Large intestine (tissue), 12 donors: ENCODE measurements at places on chromosomes 16 and 17. TPM values are rescaled to one million over a fixed set of nuclear protein-coding genes. Genes with fewer than 3 reads are reported as not detected.
A peak's percentile ranks its signal among the peaks of the same experiment; 100 is the strongest.

DNA sequence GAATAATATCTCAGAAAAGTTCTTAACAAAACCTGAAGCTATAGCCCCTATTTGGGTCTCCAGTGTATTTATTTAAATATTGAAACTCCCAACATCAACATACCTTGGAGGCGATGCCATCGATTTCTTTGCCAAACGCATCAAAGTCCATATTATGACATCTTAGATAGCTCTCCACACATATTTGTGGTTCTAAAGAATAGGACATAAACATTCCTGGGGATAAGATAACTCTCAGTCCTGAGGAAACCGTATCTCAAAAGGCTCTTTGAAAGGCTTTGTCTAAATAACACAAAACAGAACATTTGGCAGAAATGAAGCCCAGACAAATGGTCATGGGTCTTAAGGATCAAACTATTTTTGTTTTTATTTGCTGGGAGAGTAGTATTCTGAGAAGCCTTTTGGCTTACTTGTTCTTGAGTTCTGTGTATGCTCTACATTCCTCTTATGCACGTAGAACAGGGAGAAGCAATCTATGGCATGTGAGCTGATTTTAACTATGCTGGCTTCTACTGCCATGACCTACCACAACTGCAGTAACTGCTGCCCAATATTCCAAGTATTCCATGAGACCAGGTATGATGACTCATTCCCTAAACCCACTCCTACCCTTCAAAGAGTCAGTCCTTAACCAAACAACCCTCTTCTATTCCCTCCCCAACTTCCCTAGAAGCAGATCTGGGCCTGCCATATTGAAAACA, 279.0 kb upstream of the ZFHX3 start:
- DNase-seq, result no peak

Gene NPIPB13
- 17.6 TPM for polyA plus RNA-seq

Gene KRT27
- not detected for polyA plus RNA-seq

DNA sequence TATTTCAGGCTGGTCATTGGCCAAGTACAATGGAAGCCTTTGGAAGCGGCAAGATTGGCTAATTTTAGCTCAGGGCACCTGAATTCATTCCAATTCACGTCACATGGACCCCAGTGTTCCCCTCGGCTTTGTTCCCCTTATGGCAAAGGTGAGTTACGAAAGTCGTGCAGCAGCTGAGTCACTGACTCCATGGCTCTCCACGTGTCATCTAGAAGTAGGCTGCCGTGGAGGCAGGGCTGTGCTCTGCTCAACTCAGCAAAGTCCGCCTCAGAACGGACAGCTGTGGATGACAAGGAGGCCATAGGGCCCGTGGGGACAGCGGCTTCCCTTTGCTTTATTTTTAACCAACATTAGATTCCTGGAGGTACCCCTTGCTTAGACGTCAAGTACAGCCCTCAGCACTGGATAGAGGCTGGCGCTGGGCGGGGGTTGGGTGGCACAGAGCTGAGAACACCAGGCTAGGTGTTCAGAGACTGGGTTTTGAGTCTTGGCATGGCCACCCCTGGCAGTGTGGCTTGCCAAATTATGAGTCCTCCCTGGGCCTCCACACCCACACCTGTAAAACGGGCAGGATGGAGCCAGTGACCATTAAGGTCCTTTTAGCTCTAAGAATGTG, 23.6 kb downstream of the ADAD2 start:
- no peak for DNase-seq

- no peak for DNase-seq
Observed at GRCh38 chr16:79282806-79283205, 317.7 kb downstream of the MAF start.

GRCh38 chr17:76659928-76660655, 16.5 kb upstream of the ST6GALNAC1 start:
- DNase-seq, result peak; percentile 78

- no peak for DNase-seq
Observed at GRCh38 chr16:57191056-57191571, 5.0 kb downstream of the RSPRY1 start.

GRCh38 chr16:89105599-89106151, 12.0 kb downstream of the ACSF3 start:
- DNase-seq, result no peak

DNA sequence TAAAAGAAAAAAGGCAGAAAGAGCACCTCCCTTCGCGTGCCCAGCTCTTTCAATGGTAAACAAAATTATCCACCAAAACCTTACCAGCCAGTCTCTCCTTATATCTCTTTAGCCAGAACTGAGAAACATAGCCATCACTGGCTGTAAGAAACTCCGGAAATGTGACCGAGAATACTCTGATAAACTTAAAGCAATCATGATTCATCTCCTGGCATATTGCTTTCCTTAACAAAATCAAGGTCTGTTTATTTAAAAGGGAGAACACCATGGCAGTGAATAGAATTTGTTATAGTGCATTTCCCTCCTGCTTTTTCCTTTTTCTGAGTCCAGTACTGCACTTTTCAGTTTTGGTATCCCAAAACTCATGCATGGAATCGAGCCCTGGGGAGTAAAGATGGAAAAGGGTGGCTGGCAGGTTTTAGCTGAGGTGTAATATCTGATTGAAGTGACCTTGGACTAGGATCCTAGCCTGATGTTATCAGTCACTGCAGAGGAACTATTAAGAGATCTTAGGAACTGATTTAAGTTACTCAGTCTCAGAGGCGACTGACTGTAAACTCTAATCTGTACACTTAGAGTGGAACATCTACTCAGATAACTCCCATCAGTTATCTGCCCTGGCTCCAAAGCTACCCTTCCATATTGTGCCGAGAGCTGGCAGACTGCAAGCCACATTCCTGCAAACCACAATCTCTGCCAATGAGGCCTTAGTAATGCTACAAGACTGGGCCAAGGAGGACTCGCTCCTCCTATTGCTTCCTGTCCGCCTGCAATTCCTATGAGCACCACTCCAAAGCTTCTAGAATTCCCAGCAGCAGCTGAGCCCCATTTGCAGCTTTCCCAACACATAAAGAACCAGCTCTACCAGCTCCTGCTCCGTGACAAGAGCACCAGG, 7.4 kb upstream of the COX10 start:
- no peak for DNase-seq

Gene ABCC12
- not detected for polyA plus RNA-seq

Gene OR1F1
- polyA plus RNA-seq, result not detected

- peak; percentile 72 for DNase-seq
Observed at GRCh38 chr16:28538733-28539596, at the start of gene NUPR1. Gene NUPR1, minus strand, starts transcription at chr16:28538974. Its CDS starts 67 bp downstream, at chr16:28538907.

- DNase-seq, result no peak
Observed at GRCh38 chr17:53313746-53314145, 509.0 kb upstream of the KIF2B start.

Gene C16orf96
- polyA plus RNA-seq, result 0.18 TPM

DNA sequence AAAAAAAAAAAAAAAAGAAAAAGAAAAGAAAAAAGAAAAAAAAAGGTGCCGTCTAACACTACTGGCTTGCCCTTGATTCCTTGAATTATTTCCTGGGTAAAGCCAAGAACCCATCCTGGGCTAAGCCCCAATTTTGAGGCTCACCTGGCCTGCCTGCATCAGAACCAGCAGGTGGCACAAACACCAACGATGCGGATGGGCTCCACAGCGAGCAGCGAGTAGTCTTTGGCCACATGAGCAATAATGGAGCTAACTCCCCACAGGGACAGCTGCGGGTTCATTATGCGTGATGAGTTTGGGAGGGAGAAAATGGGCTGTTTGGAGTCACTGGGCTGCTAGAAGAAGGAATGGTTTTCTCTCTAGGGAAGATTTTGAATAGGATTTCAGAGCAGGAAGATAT, 91.1 kb downstream of the ASIC2 start:
- DNase-seq, result no peak

DNA sequence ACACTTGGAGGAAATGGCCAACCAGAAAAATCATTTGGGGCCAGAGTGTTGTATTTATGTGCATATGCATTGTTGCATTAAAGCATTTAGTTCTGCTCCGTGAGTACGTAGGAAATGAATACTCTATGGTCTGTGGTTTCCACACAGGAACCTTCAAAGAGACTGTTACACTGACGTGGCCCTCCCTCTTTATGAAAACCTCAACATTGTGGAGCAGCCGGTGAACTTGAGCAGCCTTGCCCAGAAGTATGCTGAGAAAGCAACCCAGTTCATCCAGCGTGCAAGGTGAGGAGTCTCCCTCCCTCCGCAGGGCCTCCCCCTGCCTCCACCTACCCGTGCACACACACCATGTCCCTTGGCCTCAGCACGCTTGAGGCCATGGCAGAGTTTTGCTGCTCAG, 65.2 kb downstream of the ARSG start:
- DNase-seq, result peak; percentile 14

- peak; percentile 24 for DNase-seq
Observed at GRCh38 chr17:34146440-34147043, 108.5 kb upstream of the CCL2 start.

Gene NGFR
- 20.4 TPM for polyA plus RNA-seq

Gene KRT31
- polyA plus RNA-seq, result not detected

DNA sequence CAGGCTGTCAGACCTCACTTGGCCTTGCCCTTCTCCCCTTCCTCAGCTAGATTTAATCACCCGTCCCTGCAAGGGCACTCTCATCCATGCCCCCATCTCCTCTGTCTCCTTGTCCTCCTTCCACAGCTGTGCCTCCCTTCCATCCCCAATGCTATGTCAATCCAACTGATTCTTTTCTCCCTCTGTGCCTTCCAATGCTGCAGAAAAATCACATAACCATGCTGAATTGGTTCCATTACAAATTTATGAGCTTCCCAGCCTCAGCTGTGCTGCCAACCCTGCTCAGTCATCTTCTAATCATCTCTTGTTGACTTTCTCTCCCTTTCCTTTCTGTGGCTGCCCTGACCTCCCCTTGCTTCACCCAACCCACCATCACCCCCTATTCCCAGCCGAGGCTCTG, 56.3 kb upstream of the PIRT start:
- DNase-seq, result no peak

Gene CACNG5
- 0.19 TPM for polyA plus RNA-seq

GRCh38 chr17:8859027-8859803, 8.3 kb downstream of the PIK3R6 start:
- no peak for DNase-seq

DNA sequence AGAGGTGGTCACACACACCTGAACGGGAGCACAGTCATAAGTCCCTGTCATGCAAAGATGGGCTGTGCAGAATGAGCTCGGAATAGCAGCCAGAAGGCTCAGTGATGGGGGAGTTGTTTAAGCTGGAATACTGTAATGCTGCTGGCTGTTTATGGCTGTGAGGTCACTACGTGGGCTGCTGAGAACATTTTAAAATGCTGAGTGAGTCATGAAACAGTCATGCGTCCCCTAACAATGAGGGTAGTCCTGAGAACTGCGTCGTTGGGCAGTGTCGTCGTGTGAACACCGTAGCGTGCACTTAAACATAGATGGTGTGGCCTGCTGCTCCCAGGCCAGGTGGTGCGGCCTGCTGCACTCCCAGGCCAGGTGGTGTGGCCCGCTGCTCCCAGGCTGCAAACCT, 39.7 kb downstream of the TBCD start:
- DNase-seq, result no peak

Gene MEIOB
- polyA plus RNA-seq, result 0.54 TPM

Gene NLRC3
- polyA plus RNA-seq, result 2.5 TPM

- no peak for DNase-seq
Observed at GRCh38 chr16:30187971-30188561, 4.7 kb downstream of the CORO1A start.

DNA sequence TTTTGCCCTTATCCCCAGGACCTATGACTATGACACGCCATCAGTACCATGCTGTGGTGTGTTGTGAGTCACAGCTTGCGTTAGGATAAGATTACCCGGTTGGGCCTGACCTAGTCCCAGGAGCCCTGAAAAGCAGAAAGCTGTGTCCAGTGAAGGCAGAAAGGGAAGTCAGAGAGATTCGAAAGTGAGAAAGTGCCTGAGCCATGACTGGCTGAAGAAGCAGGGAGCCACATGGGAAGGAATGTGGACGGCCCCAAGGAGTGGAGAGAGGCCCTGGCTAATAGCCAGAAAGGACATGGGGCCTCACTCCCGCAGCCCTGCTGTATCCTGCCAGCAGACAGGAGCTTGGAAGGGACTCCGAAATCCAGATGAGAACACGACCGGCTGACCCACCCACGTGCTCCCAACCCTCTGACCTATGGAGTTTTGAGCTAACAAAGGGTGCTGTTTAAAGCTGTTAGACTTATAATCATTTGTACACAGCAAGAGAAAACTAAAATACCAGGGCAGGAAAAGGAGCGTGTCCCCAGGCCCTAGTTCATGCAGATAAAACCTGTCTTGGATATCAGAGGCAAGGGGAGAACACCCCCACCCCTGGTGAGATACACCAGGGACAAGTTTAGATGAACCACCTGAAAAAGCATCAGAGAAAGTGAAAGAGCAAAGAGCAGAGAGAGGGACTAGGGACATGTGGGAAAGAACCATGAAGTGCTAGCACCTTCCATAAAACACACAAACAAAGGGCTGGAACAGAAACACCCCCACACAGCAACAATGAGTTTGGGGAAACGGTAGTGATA, 115.3 kb downstream of the SLC39A11 start:
- peak; percentile 75 for DNase-seq

- DNase-seq, result no peak
Observed at GRCh38 chr16:30992276-30992780, 7.3 kb downstream of the HSD3B7 start.

GRCh38 chr16:23016368-23016767, 132.9 kb downstream of the USP31 start:
- DNase-seq, result peak; percentile 38

GRCh38 chr16:14301169-14302030, 230.3 kb downstream of the MRTFB start:
- DNase-seq, result peak; percentile 17
